NCI-H460 (cell line): ENCODE measurements at places on chromosomes 7 and 10.

- no peak for DNase-seq
These were observed 44.3 kb downstream of the PRKAG2 start for GRCh38 chr7:151832656-151833055.

DNA sequence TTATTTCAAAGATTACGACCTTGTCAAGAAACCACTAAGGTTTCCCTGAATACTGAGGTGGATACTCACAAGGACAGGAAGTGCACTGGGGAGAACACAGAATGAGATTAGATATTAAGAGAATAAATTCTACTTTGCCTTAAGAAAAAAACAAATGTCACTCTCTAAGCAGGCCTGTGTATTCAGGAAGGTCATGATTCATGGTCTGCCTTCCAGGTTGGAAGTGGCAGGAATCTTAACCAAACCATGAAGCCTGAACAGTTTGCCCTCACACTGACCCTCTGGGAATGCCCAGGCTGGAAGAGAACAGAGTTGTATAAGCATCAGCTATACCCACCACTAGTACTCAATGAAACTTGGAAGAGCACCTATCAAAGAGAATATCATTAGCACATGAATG lies 227.6 kb downstream of the DGKI start:
- no peak for DNase-seq

GRCh38 chr10:101724446-101724845 lies 29.5 kb upstream of the FBXW4 start:
- no peak for DNase-seq

- DNase-seq, result no peak
These were observed 117.7 kb downstream of the CCNY start for GRCh38 chr10:35453855-35454532.

GRCh38 chr7:84546403-84546802 lies 351.8 kb upstream of the SEMA3A start:
- DNase-seq, result no peak

DNA sequence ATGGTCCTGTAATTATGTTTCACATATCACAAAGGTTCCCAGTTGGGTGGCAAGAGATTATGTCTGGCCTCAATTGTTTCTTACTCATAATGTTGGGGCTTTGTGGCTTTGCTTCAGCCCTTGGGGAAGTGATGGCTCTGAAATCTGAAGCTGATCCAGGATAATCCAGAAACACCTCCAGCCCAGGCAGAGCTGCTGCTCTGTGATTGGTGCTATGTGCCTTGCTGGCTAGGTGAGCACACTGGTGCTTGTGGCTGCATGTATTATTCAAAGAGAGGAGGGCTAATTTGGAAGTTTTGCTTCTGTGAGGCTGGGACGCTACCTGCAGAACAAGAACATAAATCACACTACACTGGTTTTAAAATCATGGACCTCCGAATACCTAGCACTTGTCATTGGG lies 346.6 kb upstream of the MGMT start:
- no peak for DNase-seq

- DNase-seq, result no peak
These were observed 6.7 kb upstream of the KLRG2 start for GRCh38 chr7:139490130-139490529.

- DNase-seq, result no peak
These were observed 109.9 kb downstream of the OAT start for GRCh38 chr10:124308811-124309210.

DNA sequence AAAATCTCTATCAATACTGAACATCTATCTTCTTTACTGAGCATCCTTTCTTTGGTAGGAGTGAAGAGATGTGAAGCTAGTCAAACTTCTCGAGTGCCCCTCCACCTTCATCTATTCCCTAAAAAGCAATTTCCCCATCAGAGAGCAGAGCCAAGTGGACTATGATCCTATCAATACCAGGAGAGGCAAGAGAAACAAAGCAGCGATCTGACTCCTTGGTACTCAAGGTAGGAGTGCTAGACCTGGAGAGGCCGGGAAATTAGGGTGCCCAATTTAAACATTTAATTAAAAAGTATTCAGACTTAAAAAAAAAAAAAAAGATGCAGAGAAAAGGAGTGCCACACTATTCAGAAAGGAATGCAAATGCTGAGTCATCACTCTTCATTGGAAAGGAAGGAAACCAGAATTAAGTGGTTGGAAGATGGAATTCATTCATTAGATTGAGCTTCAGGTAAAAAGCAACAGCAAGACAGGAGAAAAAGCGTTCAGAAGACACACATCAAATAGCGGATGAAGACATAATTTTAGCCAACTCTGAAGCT lies 1.6 kb downstream of the TIAL1 start:
- no peak for DNase-seq

DNA sequence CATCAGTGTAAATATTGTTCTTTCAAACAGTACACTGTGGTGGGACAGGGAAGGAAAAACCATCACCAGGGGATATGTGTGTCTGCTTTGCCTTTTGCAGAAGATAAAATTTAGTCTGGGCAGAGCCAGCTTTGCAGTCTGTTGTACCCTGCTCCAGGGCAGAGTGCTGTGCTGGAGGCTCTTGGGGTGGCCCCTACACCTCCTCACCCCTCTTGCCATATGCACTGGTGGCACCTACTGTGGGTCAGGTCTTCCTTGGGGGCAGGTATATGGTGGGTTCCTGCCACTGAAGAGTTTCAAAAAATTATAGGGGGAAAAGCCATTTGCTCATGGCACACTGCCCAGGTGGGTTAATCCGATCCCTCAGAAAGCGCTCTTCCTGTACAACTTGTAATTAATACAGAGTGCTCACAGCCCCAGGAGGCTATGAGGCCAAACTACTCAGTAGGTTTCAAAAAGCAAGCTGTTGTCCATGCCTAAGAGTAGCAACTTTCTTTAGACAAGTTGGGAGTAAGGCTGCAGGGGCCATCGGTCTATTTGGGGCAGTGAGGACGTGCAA lies 112.7 kb upstream of the BMPER start:
- no peak for DNase-seq

DNA sequence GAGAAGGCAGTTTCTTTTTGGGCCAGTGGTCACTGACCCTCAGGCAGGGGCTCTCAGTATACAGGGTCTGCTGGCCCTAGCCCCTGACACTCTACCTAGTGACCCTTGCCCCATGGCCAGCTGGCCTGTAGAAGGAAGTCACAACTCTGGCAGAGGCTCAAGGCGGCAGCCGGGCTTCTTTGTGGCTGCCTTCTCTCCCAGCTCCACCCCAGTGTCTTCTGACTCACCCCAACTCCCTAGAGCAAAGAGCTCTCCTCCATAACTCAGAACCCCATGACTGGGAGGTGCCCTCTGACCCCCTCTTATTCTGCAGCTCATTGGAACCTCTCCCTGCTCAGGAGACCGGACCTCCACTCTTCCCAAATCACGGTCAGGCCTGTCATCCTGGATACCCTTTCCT lies 358.2 kb downstream of the FGFR2 start:
- no peak for DNase-seq

GRCh38 chr10:33242931-33243330 lies 91.5 kb downstream of the NRP1 start:
- no peak for DNase-seq

DNA sequence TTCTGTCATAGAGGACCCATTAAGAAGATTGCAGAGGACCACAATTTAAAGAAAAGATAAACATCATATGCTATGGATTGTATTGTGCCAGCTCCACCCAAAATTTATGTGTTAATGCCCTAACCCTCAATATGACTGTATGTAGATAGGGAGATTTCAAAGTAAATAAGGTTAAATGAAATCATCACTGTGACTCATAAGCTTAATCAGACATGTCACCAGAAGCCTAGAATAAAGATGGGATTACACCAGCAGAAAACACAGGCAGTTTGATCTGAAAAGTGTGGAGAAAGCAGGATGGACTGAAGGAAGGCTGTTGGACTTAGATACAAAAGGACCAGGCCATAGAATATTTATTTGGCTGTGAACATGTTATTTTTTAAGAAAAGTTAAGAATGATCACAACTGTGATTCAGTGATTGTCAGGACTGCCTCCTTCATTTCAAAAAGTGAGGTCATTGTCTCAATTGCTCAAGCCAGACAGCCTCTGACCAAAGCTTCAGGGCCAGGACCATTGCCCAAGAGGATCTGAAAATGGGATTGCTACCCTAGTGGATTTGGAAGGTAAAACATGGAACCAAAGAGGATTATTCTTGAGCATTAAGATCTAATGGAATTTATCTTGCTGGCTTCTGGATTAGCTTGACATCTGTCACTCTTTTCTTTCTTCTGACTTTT lies 270.8 kb upstream of the POM121L12 start:
- DNase-seq, result no peak

DNA sequence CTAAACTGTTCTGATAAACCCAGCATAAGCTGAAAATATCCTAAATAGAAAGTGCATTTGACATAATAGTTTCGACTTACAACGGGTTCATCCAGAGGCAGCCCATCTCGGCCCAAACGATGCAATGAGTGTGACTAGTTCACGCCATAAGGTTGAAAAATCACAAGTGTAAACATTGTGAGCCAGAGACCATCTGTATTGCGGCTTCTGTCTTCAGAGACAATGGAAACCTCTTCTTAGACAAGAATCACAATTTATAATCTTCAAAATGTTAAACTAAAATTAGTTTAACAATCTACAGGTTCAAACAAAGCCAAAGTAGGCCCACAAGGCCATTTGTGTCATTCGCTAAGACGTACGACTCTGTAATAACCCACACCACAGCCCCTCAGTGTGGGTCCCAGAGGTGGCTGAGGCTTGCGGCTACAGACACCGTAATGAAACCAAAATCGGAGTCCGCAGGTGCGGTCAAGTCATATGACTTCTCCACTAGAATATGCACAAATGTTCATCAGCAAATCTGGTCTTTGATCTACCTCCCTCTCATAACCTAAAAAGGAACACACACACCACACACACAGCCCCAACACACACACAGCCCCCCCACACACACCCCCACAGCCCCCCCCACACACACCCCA lies 81.8 kb downstream of the DIP2C start:
- DNase-seq, result no peak

DNA sequence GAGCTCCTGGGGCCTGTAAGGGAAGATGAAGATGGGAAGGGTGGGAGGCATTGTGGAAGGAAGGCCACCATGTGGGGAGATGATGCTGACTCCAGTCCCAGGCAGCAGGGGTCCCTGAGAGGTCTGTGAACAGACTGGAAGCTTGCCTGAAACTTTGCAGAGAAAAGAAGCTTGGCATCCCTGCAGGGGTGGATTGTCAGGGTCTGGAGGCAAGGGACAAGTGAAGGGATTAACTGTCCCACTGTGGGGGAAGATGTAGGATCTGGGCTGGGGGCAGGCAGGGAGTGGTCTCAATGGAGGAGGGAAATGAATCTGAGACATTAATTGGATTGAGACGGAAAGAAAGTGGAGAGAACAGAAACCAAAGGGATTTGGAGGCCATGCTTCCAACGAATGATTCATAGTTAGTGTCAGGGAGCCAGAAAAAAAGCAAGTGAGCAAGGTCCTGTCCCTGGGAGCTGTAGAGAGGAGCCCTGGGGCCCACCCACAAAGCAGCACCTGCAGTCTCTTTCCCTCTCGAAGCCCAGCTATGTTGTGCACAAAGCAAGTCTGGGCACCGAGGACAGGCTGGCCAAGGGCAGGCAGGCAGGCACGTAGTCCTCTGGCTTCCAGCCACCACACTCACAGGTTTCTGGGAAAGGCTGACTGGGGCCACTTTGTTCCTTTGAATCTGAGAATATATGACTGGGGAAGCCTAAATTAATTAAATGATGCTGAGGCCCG lies 4.7 kb upstream of the SLC18A3 start:
- DNase-seq, result no peak

GRCh38 chr10:32378363-32379317 lies 31.7 kb upstream of the EPC1 start:
- DNase-seq, result peak; percentile 83

GRCh38 chr7:27364344-27364758 lies 121.7 kb downstream of the EVX1 start:
- no peak for DNase-seq

DNA sequence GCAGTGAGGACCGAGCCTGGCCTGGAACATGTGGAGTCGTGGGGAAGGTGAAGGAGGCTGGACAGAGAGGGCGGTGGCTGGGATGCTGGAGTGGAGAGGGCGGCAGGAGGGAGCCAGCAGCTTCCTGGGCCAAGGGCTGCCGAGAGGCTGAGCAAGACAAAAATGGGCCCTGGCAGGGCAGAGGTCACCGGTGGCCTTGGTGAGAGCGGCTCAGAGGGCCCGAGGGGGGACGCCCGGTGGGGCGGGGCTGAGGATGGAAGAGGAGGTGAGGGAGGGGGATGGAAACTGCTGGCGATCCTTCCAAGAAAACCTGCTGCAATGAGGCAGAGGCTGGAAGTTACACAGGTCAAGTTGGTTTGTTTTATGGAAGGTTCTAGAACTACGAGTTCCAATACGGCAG lies 69.5 kb downstream of the ELFN1 start:
- DNase-seq, result no peak

GRCh38 chr7:44379366-44380188 lies 54.2 kb upstream of the CAMK2B start:
- no peak for DNase-seq

DNA sequence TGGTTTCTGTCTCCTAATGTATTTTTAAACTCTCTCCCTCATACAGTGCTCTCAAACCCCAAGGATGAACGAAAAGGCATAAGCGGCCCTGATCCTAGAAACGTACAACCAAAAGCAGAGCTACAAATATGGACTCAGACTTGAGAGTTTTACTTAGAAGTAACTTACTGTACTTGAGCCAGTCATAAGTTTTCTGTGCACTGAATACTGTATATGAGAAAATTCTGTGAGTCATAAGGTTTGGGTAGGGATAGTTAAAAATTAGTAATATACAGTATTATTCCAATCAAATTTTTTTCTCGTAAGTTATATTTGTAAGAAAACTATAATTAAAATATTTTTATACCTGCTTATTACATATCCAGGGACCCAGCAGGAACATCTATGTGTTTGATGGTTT lies 5.9 kb upstream of the ASL start:
- no peak for DNase-seq

DNA sequence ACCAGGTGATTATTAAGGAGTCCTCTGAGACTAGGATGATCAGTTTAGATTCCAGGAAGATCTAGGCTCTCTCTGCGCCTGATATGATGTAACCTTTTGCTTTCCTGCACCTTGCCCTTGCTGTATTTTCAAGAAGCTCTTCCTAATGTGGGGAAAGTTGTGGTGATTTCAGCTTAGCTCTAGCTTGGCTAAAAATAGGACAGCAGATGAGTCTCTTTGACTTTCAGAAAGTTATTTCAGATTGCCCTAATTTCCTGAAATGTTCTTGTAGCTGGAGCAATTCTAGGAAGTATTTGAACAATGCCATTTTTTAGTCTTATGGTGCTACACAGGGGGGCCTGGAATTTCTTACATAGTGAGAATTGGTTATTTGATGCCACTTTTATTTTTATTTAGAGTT lies 3.8 kb downstream of the LCOR start:
- DNase-seq, result no peak
